ENCODE measurements at places on chromosomes 7 and 10.
A peak's percentile ranks its signal among the peaks of the same experiment; 100 is the strongest.

GRCh38 chr10:60707841-60708240 lies 70.4 kb upstream of the CDK1 start:
- DNase-seq: no peak

GRCh38 chr10:110502851-110503301 lies 5.2 kb downstream of the DUSP5 start:
- no peak for DNase-seq

DNA sequence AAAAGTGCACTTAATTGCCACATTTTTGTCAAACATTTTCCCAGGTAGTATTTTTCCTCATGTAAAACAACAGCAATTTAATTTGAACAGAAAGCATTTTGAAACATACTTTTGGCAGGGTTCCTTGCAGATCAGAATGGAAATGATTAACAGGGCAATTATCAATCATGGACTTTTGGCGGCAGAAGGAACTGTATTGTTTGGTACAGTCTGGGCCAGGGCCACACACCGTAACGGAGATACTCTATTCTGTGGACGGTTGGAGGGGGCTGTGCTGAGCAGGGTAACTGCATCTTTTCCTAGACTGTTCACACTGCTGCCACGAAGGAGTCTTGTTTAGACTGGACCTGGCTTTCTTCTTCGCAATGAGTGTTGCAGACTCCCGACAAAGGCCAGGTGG lies 62.3 kb downstream of the EGFR start:
- DNase-seq: no peak

GRCh38 chr10:114271075-114271778 lies 32.2 kb downstream of the VWA2 start:
- no peak for DNase-seq

GRCh38 chr10:58951746-58952145 lies 224.7 kb upstream of the PHYHIPL start:
- no peak for DNase-seq

DNA sequence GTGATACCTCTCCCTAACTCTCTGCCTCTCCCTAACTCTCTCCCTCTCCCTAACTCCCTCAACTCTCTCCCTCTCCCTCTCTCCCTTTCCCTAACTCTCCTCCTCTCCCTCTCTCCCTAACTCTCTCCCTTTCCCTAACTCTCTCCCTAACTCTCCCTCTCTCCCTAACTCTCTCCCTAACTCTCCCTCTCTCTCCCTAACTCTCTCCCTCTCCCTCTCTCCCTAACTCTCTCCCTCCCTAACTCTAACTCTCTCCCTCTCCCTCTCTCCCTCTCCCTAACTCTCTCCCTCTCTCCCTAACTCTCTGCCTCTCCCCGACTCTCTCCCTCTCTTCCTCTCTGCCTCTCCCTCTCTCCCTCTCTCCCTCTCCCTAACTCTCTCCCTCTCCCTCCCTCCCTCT lies 2.0 kb upstream of the PTPRN2 start:
- no peak for DNase-seq

- DNase-seq: no peak
These were observed 50.6 kb downstream of the NPY start for GRCh38 chr7:24334627-24335026.

GRCh38 chr10:82128527-82128926 lies 253.5 kb downstream of the NRG3 start:
- DNase-seq: no peak

DNA sequence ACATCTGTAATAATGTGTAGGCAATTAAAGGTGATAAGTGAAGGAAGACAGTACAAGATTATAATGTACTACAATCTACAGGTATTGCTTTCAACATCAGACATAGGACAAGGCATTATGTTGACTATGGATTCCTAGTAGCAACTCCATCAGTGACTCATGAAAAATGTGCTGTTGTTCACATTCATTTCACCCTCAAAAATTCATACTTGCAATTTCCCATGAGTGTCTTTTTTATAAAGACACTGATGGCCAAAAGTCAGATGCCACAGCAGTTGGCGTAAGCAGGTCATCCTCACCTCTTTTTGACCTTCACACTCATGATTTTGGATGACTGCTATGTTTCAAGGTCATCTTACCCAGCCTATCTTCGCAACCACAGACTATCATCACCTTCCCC lies 100.0 kb upstream of the AMPH start:
- DNase-seq: no peak

DNA sequence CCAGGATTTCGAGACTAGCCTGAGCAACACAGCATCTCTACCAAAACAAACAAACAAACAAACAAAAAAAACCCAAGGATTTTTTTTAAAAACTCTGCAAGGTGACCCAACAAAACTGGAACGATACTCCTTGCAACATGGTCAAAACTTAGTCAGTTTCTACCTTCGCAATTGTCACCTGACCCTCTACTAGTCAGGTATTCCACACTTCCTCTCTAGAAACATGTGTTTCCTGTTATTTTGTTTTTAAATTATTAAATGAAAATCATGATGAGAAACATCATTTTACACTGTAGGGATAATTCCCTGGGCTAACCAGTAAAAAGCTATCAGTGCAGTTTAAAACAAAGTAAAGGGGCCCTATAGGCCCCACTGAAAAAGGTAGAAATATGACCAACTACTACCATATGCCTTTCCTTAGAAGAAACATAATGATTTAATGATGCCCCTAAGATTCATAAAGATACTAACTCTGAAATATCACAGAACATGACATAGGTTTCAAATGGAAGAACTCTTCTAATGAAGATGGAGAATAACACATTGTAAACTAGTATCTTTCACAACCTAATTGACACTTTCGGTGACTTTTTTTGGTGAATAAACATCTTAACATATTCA lies 8.7 kb downstream of the BRAF start:
- no peak for DNase-seq

DNA sequence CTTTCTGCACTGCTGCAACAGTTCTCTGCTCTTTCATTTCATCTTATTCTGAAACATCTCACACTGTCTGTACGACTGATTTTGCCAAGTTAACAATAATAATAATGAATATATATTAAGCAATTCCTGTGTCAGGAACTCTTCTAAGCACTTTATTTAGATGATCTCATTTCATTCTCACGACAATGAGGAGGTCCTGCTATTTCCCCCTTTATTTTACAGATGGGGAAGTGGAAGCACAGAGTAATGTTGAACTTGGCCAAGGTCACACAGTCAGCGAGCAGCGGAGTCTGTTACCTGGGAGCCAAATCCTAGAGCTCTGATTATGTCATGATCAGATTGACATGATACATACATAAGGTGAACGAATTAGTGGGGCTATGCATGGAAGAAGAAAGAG lies 5.8 kb downstream of the MRC1 start:
- DNase-seq: no peak

DNA sequence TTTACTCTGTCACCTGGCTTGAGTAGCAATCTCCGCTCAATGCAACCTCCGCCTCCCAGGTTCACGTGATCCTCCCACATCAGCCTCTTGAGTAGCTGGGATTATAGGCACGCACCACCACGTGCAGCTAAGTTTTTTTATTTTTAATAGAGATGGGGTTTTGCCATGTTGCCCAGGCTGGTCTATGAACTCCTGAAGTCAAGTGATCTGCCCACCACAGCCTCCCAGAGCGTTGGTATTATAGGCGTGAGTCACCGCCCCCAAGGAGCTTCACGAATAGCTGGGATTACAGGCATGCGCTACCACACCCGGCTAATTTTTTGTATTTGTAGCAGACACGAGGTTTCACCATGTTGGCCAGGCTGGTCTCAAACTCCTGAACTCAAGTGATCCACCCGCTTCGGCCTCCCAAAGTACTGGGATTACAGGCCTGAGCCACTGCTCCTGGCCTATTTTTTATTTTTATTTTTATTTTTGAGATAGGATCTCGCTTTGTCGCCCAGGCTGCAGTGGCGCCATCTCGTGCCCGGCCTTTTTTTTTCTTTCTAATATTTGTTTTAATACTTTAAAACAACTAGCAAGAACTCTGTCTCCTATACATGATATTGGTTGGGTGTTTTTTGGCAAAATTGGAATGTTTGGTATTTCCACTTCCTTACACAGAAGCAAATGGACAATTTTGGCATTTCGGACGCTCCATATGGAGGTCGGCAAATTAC lies 1.1 kb downstream of the EFCAB10 start:
- no peak for DNase-seq

DNA sequence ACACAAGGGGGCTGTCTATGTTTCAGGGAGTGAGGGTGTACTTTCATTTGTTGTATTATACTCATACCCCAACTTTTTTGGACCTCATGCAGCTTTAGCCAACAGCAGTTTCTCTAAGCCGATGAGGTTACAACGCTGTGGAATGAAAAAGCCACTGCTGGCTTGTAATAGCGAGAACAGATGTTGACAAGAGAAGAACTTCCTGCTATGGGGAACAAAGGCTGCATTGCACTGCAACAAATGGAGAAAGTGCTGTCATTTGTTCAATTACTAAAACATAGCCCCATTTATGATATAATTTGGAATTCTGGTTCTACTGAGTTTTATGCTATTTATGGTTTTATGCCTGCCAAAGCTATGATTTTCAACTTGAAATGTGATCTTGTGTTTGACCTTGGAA lies 104.2 kb upstream of the TMEM72 start:
- no peak for DNase-seq

- DNase-seq: no peak
These were observed 25.6 kb upstream of the IL15RA start for GRCh38 chr10:6002809-6003510.

DNA sequence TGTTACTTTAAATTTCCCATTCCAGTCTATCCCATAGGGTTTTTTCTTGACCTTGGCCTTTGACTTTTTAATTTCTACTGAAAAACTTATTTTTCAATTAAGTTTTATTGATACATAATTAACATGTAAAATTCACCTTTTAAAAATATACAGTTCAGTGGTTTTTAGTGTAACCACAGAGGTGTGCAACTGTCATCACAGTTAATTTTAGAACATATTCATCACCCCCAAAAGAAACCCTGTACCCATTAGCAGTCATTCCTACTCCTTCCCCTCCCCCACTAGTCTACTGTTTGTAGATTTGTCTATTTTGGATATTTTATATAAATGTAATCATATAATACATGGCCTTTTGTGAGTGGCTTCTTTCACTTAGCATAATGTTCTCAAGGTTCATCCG lies 96.5 kb upstream of the GJD4 start:
- no peak for DNase-seq

DNA sequence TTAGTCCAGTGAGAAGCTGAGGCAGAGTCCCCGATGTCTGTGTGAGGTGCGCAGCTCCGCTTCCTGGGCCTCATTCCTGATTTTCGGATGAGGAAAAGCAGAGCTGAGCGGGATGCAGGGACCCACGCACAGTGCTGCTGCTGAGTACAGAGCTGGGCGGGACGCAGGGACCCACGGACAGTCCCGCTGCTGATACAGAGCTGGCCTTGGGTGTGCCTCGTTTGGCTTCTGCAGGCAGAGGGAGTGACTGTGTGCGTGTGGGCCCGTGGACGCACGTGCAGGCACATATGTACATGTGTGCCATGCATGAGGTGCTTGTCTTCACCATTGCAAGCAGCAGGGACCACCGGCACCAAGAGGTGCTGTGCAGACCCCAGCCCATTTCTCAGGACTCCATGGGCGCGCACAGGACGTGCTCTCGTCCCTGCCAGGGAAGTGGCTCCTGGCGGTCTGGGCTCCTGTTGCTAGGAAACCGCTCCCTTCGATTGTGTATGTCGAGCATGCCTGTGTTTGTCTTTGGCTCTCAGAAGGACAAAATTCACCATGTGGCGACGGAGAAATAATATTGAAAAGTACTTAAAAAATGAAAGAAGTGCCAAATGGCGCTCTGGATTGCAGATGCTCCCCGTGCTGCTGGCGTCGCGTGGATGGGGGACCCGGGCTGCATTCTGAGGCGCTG lies 303.8 kb upstream of the MKI67 start:
- no peak for DNase-seq

- DNase-seq: peak; percentile 53
These were observed at the start of gene CALHM2 for GRCh38 chr10:103451831-103452505. CALHM2 (minus strand) TSS chr10:103452370; CDS start chr10:103449941, 2,429 bp downstream.

DNA sequence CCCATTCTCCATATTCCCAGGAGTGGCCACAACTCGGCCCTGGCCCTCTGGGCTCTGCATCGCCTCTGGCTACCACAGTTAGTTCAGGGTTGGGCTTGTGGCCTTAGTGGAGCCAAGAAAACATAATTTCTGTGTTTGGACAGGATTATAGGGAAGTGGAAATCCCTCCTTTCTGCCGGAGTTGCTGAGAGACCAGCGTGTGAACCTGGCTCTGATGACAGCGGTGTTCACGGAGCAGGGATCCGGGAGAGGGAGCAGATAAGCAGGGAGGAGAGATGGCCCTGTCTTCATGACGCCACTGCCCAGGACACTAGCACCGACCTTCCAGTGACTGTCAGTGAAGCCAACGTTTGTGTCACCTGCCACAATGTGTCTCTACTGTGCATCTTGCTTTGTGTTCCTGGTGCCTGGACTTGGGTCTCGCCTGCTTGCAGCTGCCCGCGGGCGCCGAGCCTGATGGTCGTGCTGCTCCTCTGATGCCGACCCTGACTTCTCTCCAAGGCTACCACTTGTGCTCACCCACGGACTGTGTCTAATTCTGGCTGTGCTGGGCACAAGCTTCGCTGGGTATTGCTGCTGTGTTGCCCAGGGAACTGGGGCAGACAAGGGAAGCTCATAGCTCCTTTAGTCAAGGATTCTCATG lies 67.0 kb upstream of the VIPR2 start:
- DNase-seq: no peak

DNA sequence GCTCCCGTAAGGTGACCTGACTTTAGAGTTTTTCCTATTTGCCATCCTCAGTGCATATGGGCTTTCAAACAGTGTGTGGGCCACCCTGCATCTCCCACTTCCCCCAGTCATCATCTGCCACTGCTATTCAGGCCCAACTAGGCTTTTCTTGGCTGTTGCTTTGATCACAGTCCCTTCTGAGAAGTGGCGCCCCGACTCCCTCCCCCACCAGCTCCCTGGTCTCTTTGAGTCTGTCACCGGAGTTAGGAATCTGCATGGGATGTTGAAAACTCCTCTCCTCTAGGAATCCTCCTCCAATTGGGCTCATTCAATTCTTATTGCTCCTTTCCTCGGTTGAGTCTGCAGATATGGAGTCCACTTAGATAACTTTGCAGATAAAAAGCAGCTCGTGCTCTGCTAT lies 32.1 kb downstream of the HIF1AN start:
- DNase-seq: no peak

DNA sequence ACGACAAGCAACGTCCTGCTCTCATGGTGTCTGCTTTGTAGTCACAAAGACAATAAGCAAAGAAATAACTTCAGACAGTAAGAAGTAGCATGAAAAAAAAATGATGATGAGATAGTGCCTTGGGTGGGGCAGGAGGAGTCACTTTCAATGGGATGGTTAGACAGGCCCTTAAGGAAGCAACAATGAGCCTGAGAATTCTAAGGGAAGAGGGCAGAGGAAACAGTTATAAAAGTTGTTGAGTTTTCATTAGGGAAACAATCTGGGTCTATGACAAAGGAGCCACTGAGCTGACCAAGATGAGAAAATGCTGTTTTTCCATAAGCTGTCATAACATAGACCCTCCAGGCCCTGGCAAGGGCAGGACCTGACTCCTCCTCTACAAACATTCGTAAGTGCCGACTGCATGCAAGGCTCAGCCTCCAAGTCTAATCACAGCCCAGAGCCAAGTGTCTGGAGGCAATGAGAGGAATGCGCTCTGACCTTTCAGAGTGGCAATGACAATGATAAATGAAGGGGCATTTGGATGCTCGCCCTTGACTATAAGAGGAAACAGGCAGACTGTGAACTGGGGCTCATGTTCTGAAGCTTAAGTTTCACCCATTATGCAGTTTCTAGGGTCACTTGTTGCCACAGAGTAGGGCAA lies 43.7 kb downstream of the PPP1R3C start:
- DNase-seq: no peak
